ENCODE measurements at places on chromosomes 1 and 21.

DNA sequence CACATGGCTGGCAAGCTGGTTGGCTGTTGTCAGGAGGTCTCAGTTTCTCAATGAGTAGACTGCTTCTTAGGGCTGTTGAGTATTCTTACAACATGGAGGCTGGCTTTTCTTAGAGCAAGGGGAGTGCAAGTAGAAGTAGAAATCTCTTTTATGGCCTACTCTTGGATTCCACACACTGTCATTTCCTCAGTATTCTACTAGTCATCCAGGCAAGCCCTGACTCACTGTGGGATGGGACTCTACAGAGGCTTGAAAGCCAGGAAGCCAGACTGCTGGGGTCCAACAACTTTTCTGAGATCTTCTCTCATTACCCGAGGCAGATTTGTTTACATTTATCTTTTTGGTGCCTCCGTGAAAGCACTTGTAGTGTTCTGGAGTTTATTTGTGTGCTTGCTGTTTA lies 196.2 kb upstream of the APP start:
- no peak for DNase-seq

- peak; percentile 46 for DNase-seq
Observed at GRCh38 chr1:247332215-247332622, 552 bp upstream of the ZNF496 start.

GRCh38 chr1:74586253-74586897 lies 74.0 kb upstream of the LRRC53 start:
- DNase-seq, result no peak

- DNase-seq, result no peak
Observed at GRCh38 chr1:47416319-47417169, 459 bp downstream of the FOXE3 start.

GRCh38 chr1:58551186-58552140 lies 4.9 kb upstream of the OMA1 start:
- DNase-seq, result no peak

GRCh38 chr1:192747943-192748342 lies 60.9 kb upstream of the RGS2 start:
- no peak for DNase-seq

- DNase-seq, result no peak
Observed at GRCh38 chr1:82565146-82565545, 764.4 kb downstream of the ADGRL2 start.

DNA sequence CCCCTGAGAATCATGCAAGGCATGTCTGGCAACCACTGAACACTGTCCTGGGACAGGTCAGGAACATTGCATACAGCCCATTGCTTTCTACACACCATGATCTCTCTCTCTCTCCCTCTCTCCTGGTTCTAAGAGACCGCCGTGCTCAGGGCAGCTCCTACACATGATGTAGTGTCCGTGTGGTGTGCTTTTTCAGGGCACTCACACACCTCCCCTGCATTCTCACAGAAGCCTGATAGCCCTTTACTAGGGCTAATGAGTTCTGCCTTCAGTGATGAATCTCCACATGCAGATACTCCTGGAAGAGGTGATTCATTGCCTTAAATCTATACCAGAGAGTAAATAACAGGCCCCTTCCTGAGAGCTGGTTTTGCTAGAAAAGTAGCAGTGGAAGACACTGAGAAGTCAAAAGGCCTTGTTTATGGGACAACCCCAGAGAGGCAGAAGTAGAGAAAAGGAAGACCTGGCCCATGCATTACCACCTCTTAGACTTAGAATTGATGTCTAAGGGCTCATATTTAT lies 7.2 kb upstream of the OLFML2B start:
- no peak for DNase-seq

- no peak for DNase-seq
Observed at GRCh38 chr1:97174039-97174704, 452.6 kb downstream of the PTBP2 start.

DNA sequence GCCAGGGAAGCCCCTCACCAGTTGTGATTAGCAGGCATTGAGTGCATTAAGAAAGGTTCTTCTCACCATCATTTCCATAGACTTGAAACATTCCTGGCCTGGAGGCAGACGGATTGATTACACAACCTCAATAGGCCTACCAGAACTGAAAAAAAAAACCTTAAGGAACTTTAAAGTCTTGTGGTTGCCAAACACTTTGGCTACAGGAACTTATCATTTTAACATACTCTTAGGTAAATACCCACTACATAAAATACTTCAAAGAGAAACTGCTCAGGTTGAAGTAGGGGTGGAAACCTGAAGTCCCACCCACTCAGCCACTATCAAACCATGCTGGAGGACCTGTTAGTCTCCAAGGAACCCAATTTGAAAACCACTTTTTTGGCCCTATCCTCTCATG lies 22.4 kb upstream of the HMGB4 start:
- no peak for DNase-seq

DNA sequence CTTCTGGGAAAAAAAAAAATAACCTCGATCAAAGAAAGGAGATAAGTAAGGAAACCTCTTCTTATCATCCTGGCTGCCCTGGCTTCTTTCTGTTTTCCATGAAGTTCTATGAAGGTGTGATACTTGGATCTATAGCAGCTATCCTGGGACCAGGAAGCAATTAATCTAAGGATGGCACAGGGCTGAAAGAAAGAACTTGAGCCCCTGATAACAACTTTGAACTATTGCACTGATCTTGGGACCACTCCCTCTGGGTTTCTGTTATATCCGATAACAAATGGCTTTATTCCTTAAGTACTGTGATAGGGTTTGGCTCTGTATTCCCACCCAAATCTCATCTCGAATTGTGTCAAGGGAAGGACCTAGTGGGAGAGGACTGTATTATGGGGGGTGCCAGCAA lies 104.1 kb downstream of the DAB1 start:
- DNase-seq, result no peak

GRCh38 chr1:58466630-58467241 lies 79.8 kb downstream of the OMA1 start:
- no peak for DNase-seq

DNA sequence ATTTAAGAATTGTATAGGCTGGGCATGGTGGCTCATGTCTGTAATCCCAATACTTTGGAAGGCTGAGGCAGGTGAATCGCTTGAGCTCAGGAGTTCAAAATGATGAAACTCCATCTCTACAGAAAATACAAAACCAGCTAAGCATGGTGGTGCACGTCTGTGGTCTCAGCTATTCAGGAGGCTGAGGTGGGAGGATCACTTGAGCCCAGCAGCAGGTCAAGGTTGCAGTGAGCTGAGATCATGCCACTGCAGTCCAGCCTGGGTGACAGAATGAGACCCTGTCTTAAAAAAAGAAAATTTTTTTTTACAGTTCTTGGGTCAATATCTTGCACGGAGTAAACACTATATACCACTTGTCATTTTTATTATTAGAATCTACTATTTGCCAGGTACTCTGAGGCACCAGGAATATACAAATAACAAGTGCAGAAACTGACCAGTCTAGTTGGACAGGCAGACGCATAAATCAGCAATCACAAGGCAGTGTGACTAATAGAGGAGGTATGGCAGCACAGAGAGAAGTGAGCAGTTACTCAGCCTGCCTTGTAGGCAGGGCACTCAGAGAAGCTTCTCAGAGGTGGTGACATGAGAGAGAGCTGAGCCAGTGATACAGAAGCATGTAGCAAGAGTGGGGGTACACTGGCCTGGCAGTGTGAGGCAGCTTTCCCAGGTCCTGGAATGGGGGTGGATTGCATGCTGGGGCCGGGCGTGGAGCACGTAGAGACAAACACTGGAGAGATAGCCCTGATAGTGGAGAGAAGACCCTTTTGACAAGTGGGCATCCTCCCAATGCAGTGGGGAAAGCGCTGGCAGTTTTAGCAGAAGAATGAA lies 8.0 kb downstream of the PHLDA3 start:
- DNase-seq, result no peak

- no peak for DNase-seq
Observed at GRCh38 chr1:236058141-236058934, 6.6 kb downstream of the NID1 start.

GRCh38 chr1:32048440-32048839 lies 24.3 kb upstream of the TMEM39B start:
- no peak for DNase-seq

DNA sequence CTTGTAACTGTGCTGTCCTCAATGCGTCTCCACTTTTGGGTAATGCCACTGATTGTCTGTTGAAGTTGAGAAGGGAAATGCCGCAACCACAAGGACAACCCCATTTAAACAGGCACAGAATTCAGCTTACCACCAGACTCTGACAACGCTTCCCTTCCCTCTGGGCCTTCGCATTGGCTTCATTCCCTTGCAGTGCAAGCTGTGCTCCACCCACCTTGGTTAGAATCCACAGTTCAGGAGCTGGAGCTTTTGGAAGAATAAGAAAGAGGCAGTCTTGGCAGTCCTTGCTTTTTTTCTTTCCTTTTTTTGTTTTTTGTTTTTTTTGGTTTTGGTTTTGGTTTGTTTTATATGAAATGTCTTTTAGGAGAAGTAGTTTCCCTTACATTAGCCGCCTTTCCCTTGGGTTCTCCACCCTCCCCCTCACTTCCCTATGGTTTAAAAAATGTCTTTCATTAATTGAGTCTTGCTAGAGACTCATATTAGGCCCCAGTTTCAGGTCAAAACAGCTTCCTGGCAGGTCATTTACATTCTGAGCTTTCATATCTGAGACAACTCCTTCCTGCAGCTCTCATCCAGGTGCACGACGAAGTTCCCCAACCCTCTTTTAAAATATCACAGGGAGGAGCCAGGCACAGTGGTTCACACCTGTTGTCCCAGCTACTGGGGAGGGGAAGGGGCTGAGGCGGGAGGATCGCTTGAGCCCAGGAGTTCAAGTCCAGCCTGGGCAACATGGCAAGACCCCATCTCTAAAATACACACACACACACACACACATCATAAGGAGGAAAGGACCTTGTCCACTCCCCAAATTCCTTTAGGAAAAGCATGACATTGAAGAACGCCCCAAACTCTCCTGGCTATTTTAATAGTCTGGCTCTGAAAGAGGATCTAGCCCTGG lies 20.7 kb upstream of the LAX1 start:
- DNase-seq, result no peak

DNA sequence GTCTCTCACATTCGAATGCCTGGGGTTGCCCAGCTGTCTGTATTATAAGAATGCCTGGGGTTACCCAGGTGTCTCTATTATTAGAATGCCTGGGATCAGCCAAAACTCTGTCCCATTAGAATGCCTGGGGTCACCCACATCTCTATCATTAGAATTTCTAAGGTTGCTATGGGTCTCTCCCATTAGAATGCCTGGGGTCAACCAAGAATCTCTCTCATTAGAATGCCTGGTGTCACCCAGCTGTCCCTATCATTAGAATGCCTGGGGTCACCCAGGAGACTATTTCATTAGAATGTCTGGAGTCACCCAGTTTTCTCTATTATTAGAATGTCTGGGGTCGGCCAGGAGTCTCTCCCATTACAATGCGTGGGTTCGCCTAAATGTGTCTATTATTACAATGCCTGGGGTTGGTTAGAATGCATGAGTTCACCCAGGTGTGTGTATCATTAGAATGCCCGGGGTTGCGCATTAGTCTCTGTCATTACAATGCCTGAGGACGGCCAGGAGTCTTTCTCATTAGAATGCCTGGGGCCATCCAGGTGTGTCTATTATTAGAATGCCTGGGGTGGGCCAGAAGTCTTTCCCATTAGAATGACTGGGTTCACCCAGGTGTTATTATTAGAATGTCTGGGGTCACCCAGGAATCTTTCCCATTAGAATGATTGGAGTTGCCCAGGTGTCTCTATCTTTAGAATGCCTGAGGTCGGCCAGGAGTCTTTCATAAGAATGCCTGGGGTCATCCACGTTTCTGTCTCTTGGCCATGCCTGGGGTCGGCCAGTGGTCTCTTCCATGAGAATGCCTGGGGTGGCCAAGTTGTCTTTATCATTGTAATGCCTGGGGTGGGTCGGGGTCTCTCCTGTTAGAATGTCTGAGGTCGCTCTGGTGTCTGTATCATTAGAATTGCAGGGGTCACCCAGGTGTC lies 59.6 kb downstream of the RNF187 start:
- no peak for DNase-seq

GRCh38 chr21:38917043-38917774 lies 111.5 kb downstream of the ETS2 start:
- no peak for DNase-seq

DNA sequence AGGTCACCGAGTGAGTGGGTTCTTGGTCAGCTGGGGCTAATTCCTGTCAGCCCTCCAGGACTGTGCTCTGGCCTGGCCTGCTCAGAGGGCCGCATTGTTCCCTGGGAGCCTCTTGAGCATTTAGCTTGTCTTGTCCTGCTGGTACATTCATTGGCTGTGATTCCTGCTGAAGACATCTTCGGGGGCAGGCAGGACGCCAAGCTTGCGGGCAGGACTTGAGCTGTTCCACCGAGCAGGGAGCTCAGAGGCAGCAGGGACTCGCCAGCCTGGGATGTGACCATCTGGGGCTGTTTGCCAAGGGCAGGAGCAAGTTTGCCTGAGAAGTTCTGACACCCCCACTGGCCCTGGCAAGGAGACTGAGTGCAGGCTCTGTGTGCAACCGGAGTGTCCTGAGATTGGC lies 7.0 kb upstream of the SLC26A9 start:
- no peak for DNase-seq

GRCh38 chr21:38668067-38668466 lies 137.7 kb upstream of the ETS2 start:
- no peak for DNase-seq

DNA sequence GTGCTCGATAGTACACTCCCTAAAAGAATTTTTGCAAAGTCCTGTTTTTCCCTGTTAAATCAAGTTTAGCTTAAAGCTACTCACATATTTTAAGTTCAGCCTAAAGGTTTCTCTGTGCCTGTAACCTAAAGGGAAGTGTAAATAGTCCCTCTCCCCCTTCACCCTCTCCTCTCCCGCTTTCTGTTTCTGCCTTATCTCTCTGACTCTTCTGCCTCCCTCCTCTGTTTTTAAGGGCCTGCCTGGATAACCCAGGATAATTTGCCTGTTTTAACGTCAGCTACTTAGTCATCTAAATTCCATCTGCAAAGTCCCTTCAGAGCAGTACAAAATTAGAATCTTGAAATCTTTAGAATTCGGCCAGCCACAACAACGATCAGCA lies 92.6 kb downstream of the NID1 start:
- DNase-seq, result no peak

GRCh38 chr1:25692560-25692959 lies 76.0 kb downstream of the MAN1C1 start:
- no peak for DNase-seq

DNA sequence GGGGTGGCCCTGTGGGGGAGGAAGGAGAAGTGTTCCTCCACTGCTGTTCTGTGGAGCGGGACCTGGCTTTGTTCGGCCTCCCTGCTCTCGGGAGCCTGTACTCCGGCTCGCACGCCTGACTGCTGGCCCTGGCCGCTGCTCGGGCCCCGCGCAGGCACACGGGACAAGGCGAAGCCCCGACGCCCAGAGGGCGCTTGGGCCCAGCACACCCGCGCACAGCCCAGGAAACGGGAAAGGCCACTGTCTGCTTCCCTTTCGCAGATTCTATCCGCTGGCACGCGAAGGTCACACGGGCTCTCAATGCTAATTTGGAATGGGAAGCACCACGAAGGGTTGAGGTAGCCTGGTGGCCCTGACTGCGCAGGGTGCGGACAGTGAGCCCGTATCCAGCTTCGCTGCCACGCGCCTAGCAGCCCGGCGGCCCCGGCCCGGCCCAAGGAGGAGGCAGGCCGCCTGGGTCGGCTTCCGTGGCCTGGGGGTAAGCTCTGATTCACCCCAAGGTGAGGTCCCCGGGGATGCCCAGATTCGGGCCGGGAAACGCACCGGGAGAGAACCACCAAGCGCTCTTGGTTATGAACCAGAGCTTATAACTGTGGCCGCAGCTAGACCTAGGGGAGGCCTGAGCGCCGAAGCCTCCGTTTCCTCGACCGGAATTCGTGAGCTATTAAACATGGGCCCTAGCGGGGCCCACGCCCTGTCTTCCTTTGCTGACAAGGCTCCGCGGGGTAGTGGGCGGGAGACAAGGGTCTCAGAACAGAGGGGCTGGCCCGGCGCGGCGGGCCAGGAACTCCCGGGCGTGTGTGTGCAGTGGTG lies 19.7 kb upstream of the TBX15 start:
- no peak for DNase-seq

Measured in stimulated activated CD8-positive, alpha-beta memory T cell treated with anti-CD3 and anti-CD28 coated beads, Interleukin-12 subunit alpha, Interleukin-12 subunit beta, amount 100 ng/mL, for 4 hours (primary cell).